Testis (tissue), 5 donors: ENCODE measurements at places on chromosomes 5 and 9. TPM values are rescaled to one million over a fixed set of nuclear protein-coding genes. Genes with fewer than 3 reads are reported as not detected.
A peak's percentile ranks its signal among the peaks of the same experiment; 100 is the strongest.

Gene PCDHGB3
- total RNA-seq: 11.3 TPM

DNA sequence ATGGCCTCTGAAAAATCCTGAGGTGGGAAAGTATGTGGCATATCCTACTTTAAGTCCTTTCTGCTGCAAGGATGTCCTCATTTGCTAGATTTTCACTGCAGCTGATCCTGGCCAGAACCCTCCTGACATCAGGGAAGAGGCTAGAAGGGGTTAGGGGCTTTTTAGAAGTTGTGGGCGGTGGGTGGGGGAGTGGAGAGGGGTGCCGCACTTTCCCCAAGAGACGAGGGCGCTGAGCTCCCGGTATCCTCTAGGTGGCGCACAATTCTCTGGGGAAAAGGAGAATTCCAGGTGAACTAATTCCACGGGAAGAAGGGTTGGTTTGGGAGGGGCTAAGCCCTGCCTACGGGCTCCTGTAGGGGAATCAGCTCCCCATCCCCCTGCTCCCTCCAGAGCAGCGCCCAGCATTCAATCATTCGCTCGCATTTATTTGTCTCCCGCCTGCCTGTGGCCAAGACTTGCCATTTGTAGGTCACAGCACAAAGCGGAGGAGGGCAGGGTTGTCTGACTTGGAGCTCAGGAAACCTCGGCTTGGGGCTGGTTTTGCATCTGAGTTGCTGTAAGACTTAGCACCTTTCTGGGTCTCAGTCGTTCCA is 42.9 kb upstream of the HAND1 start:
- H3K27ac ChIP-seq: no peak overlapping the region
- no peaks in the 10 kb centered on the region for H3K36me3 ChIP-seq
- H3K4me1 ChIP-seq: peaks cover 8% of the 10 kb centered on the region
- no peaks in the 10 kb centered on the region for H3K27me3 ChIP-seq
- peak; percentile 38 for DNase-seq
- no peak overlapping the region for H3K4me3 ChIP-seq

GRCh38 chr5:135996611-135997010 is 32.2 kb upstream of the TGFBI start:
- no peaks in the 10 kb centered on the region for H3K36me3 ChIP-seq
- no peak for DNase-seq
- no peaks in the 10 kb centered on the region for H3K27me3 ChIP-seq
- H3K4me3 ChIP-seq: no peak overlapping the region

DNA sequence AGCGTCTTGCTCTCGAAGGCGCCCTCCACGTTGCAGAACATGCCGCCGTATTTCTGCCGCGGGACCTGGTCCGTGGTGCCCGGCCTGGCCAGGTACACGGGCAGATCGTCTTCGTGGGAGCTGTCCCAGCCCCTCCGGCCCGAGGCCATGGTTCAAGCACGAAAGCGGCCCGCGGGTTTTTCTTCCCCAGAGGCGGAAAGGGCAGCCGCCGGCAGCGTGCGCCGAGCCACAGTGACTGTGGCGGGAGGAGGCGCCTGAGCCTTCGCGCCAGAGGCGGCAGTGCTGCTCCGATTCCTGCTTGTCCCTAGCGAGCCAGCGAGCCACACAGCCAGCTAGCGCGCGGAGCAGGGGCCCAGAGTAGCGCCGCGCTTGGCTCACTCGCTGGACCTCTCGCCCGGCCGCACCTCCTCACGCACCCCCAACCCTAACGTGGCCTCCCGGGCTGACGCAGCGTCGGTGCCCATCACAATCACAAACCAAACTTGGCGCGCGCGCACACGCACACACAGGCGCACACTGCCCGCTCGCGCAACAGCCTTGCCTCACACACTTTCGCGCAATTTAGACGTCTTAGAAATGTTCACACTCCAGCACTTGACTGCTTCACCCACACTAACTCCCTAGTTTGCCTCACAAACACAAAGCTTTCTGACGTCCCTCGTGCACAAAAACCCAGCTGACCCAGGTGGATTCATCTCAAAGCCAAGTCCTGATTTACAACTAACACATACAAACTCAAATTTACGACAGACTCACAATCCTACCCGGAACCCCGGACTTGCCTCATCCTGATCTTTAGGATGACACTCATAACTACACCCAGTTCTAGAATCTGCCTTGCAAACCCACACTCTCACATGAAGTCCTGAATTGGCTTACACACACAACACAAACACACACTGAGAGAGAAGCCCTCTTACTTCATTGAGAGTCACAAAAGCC is at the start of gene DPYSL3:
Gene DPYSL3, minus strand, starts transcription at position 359 of the 942 bp plus-strand sequence. Its CDS starts 210 bp downstream, at position 149.
- peak within 1 kb of the TSS; percentile 54 for H3K4me3 ChIP-seq
- peak within 1 kb of the TSS; percentile 52 for H3K27ac ChIP-seq
- H3K4me1 ChIP-seq: no peaks in the 10 kb centered on the region
- DNase-seq: peak; percentile 69
